ENCODE measurements at places on chromosomes 1 and 21.

DNA sequence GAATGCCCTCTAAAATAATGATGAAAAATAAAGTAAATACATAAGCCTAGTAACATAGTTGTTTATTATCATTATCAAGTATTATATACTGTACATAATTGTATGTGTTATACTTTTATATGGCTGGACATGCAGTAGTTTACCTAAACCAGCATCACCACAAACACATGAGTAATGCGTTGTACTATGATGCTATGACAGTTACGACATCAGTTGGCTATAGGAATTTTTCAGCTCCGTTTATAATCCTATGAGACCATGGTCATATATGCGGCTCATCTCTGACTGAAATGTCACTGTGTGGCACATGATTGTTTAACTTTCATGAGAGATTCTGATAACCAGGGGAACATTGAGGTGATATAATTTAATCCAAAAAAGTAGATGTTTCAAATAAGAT lies 352.1 kb downstream of the ST6GALNAC3 start:
- DNase-seq = no peak

GRCh38 chr1:159005161-159005560 lies 4.5 kb upstream of the IFI16 start:
- no peak for DNase-seq

DNA sequence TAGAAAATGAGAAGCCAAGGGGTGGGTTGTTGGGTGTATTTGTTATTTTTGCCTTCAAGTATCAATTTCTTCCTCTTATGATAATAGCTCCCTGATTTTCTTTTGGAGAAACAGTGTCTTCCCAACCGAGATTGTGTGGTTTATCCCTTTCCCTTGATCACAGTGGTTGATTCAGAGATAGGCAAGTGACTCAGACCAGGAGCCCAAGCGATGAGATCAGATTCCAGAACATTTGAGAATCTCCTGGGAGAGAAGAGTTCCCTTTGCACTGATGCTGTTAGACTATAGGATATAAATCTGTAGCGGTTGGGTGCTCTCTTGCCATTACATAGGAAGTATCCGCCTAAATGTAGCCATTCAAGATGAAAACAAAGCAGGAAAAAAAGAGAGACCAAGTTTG lies 90.1 kb upstream of the WDR26 start:
- DNase-seq = no peak

- DNase-seq = no peak
Observed at GRCh38 chr21:15421441-15421881, 308.3 kb upstream of the USP25 start.

- no peak for DNase-seq
Observed at GRCh38 chr1:227903061-227903521, 44.6 kb downstream of the WNT9A start.

GRCh38 chr1:15431571-15431948 lies 6.7 kb upstream of the CTRC start:
- no peak for DNase-seq

DNA sequence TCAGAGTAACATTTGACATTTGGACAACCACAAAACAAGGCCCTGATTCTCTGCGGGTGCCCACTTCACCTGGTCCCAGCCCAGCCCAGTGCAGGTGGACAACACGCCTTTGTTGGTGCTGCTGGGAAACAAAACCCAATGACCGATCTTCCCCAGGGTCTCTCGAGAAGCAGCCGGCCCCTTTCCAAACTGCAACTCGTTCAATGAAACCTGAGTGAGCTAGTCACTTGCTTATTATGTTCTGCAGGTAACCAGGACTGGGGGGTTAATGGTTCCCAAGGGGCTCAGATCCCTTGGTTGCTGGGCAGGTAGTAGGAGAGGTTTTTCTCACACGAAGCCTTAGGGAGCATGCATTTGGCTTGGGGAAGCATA lies 42.9 kb downstream of the ABCG1 start:
- no peak for DNase-seq

- no peak for DNase-seq
Observed at GRCh38 chr1:27298632-27299384, 23.2 kb upstream of the TMEM222 start.
